ENCODE measurements at places on chromosomes 13 and 19. TPM values are rescaled to one million over a fixed set of nuclear protein-coding genes. Genes with fewer than 3 reads are reported as not detected.

FLT3LG gene
- total RNA-seq = 6.4 TPM

PGLYRP1 gene
- not detected for total RNA-seq

DIRAS1 gene
- total RNA-seq = 12.0 TPM

TNFAIP8L1 gene
- 6.5 TPM for total RNA-seq

TTC9B gene
- not detected for total RNA-seq

ZNF429 gene
- total RNA-seq = 12.3 TPM

RDH8 gene
- total RNA-seq = not detected

CEACAM8 gene
- total RNA-seq = not detected

KLK15 gene
- total RNA-seq = not detected

DDX39A gene
- total RNA-seq = 244 TPM

All from K562 (cell line).